ENCODE measurements at places on chromosomes 4 and X.

- no peak for DNase-seq
Measured at GRCh38 chr4:5971078-5971450, 47.2 kb downstream of the C4orf50 start.

DNA sequence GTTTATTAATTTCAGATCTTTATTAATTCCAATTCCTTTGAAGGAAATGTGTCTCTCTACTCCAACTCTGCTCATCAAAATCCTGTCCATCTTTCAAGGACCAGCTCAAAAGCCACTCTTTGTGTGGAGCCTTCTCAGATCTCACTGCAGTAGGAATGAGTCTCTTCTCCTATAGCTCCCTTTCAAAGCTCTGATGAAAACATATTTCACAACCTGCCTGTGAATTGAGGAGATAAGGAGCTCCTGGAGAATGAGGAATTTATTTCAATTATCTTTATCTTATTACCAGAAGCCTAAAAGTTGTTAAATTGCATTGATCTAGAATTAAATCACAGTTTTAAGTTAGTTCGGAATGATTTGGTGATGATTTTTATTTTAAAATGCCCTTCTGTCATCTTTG lies 92.6 kb upstream of the TRPC3 start:
- no peak for DNase-seq

DNA sequence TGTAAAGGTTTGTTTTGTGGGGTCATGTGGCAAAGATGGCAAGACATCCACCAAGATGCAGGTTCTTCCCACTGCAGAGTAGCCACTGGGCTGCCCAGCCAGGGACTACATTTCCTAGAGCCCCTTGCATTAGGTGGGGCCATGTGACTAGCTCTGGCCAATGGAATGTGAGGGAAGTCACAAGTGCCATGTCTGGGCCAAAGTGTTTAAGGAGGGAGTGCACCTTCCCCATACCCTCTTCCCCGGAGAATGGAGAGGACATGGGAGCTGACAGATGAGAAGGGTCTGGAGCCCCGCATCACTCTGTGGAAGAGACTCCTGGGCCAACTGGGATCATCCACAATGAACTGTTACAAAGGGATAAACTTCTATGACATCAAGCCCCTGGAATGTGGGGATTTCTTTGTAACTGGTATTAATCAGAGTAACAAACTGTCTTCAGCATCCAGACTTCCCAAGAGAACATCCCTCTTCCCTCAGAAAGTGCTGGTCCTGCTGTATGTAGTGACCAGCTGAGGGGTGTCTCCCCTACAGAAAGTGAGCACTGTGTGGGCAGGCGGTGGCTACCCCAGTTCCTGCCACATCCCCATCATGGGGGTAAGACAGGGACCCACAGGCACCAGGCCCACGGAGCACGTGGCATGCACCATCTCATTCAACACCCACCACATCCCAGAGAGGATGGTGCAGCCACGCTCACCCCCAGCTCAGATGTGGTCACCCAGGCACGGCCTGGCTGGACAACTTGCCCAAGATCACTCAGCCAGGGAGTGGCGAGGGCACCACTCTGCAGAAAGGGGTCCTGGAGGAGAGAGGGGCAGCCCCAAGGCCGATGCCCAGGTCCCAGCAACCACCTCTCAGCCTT lies 10.9 kb downstream of the PPP2R2C start:
- no peak for DNase-seq

GRCh38 chrX:100368167-100368566 lies 41.9 kb downstream of the PCDH19 start:
- no peak for DNase-seq

GRCh38 chr4:181350615-181351415 lies 892.4 kb upstream of the TENM3 start:
- no peak for DNase-seq

- no peak for DNase-seq
Measured at GRCh38 chrX:101407167-101407747, 468 bp downstream of the GLA start.

DNA sequence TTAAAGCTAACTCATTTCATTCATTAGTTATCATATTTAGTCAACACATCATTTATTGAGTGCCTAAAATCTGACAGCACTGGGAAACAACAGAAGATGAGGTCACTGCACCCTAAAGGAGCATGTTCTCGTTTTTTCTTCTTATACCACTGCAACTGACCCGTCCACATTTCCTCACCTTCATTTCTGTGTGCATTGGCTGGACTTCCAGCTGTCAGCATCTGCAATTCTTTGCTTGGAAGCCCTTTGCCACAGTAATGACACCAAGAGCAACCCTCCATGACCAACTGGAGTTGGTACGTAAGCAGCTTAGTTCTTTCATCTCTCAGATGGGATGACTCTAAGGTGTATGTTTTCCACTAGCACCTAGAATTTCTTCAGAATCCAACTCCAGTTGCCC lies 13.2 kb downstream of the SHROOM3 start:
- no peak for DNase-seq

DNA sequence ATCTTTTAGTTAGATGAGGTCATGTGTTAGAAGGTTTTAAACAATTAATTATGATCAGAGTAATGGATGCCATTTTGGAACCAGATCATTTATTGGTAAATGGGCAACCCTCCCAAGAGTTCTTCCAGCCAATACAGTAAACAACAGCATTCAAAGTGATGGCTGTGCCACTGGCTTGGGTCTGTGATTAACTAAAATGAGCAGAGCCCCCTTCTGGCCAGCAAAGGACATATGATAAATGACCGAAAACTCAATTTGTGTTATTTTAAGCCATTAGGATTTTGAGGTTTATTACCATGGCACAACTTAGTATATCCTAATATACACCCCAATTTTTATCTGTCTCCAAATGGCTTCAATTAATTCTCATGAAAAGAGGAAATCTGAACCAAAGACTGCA lies 90.8 kb upstream of the NPFFR2 start:
- DNase-seq = no peak

GRCh38 chrX:9189286-9189685 lies 155.4 kb upstream of the FAM9B start:
- DNase-seq = peak; percentile 12

All from NCI-H2171 (cell line).